ENCODE measurements at places on chromosomes 3 and 15.

GRCh38 chr3:140834266-140835037 is 107.2 kb upstream of the SLC25A36 start:
- no peak for DNase-seq

DNA sequence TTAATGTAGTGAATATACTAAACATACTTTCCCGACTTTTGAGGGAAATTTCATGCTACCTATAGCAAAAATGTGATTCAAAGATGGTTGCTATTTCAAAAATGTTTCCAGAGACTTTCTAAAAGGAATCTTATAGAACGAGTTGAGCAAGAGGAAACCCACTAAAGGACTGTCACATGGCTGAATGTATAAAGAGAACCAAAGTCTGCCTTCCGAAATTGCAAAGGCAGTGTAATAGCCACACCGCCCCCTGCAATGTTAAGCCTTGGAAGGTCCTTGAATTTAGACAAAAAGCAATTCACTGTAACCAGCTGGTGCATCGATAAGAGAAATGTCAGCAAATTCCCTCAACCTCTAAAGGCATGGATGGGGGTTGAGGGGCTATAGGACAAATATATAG is 142.8 kb downstream of the CHL1 start:
- no peak for DNase-seq

- no peak for DNase-seq
Observed at GRCh38 chr3:45910892-45911291, 24.5 kb downstream of the CCR9 start.

GRCh38 chr3:183202004-183202722 is 39.6 kb upstream of the LAMP3 start:
- DNase-seq = no peak

All from SK-N-DZ (cell line).